ENCODE measurements at places on chromosomes 6 and 20.

DNA sequence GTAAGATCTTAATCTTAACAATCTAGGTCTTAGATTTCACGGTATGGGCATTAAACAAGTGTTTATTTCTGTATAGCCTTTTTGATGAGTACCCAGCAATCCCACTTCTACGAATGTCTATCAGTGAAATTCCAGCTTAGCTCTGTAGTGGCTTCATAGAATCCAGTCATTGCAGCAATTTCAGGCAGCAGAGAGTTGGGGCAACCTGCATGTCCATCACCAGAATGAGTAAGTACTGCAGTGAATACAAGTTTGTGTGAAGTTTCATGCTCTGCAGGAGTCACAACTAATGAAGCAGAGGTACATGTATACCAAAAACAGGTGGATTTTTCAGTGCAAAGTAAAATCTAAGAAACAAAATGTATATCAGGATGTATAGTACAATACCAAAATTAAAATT, 151.7 kb downstream of the OR2B2 start:
- no peak for DNase-seq

DNA sequence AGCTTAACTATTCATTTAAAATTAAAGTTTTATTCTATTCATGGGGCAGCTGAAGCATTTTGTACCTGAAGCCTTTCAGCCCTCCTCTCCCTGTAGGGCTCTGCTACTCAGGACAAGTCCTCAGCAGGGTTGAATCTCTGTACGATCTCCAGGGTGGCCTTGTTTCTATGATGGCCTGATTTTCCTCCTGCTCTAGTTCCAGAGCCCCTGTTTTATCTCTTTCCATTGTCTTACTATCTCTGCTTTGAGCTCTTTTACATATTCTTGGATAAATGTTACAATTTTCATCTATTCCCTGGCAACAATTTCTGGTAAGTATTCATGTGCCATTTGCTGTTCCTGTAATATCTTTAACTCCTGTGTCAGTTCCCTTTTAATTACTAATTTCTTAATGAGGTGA, 19.8 kb upstream of the MYL9 start:
- no peak for DNase-seq

GRCh38 chr20:8616792-8617191, 452.1 kb upstream of the PLCB4 start:
- no peak for DNase-seq

DNA sequence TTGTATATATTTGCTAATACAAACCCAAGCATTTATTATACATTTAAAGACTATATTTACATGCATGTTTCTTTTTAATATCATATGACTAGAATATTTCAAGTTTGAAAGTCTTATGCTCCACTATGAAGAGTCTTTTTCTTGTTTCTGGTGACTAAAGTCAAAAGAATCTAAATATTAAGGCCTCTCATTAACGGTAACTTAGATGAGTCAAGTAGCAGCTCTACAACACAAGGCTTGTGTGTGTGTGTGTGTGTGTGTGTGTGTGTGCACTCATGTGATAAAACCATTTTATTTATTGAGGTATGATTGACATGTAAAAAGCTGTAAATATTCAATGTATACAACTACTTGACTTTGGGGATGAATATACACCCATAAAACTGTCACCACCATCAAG, 275.6 kb downstream of the TFAP2B start:
- no peak for DNase-seq

DNA sequence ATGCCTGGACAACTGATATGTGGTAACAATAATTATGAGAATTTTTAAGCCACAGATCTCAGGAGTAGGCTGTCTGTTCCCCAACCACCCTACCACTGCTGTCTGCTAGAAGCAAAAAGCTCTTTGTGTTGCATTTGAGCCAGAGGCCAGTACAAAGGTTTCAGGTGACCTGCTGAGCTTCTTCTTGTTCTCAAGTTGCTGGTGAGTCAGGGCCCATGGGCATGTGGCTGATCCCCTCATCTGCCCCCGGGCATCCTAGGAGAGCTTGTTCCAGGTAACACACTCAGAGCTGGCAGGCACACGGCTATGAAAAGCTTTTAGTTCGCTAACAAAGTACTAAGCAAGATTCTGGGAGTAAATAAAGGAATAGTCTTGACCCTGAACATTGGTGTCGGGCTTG, 285.3 kb downstream of the CDC5L start:
- DNase-seq: no peak

DNA sequence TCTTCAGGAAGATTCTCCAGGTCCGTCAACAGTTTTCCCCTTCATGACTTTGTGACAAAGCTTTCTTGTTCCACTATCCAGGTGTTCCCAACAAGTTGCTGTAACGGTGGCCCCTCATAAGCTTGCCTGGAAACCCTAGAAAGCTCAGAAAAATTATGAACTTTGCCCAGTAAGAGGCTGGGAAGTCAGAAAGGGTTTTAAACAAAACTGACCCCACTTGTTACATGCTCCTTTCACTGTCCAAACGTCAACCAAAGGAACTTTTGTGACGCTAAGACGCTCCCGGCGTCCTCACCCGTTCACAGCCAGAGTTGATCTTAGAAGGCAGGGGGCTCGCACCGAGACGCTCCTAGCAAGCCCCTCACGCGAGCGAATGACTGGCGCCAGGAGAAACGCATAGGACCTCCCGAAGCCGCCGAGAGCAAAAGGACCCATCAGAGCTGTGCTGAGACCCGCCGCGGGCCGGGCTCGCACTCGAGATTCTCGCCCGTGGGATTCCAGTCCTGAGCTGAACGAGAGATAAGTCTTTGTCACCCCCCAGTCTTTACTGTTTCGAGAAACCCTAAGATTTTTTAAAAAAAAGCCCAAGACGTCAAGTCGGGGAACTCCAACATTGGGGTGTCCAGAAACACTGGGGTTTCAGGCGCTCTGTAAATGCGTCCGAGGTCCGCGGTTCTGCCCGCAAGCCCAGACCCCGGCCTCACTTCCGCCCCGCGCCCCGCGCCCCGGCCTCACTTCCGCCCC, 544 bp upstream of the ACAT2 start:
- DNase-seq: peak; percentile 36

GRCh38 chr6:140360651-140361050, 986.2 kb upstream of the CITED2 start:
- DNase-seq: no peak

DNA sequence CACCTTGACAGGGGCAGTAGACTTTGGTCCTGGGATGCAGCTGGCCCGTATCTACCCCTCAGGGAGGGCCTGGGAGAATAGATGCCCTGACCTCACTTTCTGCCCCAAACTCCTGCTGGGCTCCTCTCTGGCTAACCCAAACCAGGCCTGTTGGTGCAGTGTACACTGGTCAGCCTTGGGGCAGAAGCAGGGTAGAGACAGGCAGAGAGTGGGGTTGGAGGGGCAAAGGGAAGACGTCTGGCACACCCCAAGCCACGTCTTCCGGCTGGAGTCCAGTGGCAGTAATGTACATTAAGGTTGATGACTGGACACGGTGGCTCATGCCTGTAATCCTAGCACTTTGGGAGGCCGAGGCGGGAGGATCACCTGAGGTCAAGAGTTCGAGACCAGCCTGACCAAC, 9.3 kb downstream of the DDR1 start:
- DNase-seq: no peak

DNA sequence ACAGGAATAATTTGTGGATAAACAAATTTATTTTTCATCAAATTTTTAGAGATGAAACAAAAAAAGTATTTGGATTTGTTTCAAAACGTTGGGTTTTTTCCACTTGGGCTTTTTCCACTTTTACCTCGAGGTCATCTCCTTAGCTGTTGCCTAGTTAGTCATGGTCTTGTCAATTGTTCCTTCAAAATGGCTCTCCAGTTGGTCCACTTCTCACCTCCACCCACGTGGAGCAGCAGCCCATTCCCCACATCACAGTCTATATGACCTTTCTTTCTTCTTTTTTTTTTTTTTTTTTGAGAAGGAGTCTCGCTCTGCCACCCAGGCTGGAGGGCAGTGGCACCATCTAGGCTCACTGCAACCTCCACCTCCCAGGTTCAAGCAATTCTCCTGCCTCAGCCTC, 6.7 kb upstream of the SLC4A11 start:
- no peak for DNase-seq

GRCh38 chr6:50843842-50844241, 25.2 kb downstream of the TFAP2B start:
- DNase-seq: no peak

GRCh38 chr20:36482044-36482473, 59.3 kb upstream of the MYL9 start:
- no peak for DNase-seq

DNA sequence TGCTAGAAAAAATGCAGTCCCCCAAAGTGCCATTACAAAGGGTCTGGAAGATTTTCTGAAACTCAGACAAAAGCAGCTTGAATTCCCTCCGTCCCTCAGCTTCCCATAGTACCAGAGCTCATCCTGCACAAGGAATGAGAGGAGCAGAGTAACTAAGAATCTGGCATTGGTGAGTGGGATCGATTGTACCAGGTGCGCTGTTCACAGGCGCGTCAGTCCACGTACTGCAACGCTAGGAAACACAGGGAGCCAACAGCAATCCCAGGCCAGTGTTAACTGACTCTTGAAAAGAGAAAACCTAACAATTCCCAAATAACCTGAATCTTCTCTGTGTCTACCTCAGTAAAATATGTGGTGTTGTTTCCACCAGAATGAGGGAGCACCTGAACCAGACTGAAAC, 77.9 kb downstream of the GCNT2 start:
- DNase-seq: no peak

- no peak for DNase-seq
Measured at GRCh38 chr6:170037541-170038250, 253.2 kb downstream of the DLL1 start.

DNA sequence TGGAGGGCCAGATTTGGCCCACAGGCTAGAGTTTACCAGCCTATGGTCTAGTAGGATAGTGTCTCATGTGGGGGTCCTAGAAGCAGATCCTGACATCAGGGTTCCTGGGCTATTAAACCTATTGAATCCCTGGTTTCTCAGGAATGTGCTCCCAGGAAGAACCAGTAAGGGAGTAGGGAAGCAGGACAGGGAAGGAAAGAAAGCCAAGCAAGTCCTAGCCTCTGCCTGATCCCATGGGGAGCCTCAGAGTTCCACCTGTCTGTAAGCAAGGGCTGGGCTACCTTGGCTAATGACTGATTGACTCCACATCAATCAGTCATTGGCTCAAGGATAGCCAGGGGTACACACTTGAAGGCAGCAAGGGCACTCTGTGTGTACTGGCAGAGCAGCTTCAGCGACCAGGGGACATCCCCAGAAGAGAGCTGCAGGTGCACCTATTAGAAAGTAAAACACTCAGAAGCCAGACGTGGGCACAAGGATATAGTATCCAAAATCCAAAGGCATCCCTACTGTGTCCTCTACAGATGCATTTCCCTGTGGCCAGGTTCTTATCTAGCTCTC, 309.5 kb downstream of the TSHZ2 start:
- DNase-seq: no peak

DNA sequence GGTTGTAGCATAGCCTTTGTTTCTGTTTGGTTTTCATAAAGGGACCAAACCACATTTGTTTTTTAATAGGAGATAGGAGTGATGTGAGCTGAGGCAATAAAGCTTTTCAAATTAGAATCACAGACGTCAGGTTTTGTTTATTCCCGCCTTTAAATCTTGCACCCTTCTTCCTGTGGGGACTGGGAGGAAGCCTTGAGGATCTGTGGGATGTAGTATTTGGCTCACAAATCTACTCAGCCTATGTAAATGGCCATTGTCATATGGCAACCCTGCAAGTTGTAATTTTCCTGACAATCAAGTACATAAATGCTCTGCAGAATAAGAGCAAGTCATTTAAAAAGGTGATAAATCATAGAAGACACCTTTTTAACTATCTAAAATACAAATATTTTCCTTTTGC, 110.4 kb downstream of the ADGRG6 start:
- no peak for DNase-seq

- no peak for DNase-seq
Measured at GRCh38 chr6:75077701-75078100, 128.2 kb downstream of the COL12A1 start.

- DNase-seq: no peak
Measured at GRCh38 chr20:24880356-24880755, 68.7 kb upstream of the CST7 start.

GRCh38 chr6:23754197-23754596, 371.8 kb upstream of the NRSN1 start:
- no peak for DNase-seq

DNA sequence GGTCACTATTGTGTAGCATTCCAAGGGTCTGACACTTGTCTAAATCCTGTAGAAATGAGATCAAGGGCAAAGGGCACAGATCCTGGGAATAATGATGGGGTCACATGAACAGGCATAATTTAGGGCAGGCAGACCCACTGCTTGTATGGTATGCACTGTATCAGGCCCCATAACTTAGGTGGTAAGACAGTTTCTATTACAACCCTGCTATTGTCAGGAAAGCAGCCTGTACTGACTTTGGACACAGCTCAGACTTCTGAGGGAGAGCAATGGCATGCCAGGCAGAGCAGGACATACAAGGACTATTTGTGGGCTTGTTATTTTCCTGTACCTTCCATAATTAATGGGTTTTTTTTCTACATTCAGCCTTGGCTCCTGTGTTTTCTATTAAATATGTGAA, 286.8 kb downstream of the PKHD1 start:
- DNase-seq: no peak

GRCh38 chr6:126848119-126848518, 270.4 kb upstream of the RSPO3 start:
- no peak for DNase-seq

DNA sequence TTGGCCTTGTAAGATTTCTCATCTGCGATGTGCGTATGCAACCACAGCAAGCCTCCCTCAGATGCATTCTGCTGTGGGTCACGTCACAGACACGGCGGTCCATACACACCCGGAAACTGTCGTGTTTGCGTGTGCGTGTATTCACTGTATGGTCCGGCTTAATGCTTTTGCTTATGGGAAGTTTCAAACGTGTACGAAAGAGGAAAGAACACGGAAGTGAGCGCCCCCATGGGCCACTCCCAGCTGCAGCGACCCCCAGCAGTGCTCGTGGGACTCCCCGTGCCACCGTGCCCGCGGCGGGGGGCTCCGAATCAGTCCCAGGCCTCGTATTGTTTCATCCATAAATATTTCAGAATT, 10.2 kb downstream of the DLL1 start:
- no peak for DNase-seq

- DNase-seq: no peak
Measured at GRCh38 chr6:14176429-14176828, 58.9 kb downstream of the CD83 start.

DNA sequence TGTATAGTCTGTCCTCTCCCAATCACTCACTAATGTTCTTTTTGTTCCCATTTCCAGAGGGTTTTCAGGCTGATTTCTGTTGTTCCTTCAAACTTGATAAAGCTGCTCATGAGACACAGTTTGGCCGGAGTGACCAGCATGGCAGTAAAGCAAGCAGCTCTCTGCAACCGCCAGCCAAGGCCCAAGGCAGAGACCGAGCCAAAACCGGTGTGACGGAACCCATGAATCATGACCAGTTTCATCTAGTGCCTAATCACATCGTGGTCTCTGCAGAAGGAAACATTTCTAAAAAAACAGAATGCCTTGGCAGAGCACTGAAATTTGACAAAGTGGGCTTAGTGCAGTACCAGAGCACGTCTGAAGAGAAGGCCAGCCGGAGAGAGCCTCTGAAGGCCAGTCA, 14.8 kb upstream of the RPL7L1 start:
- no peak for DNase-seq

GRCh38 chr20:23445596-23446217, 6.2 kb downstream of the CSTL1 start:
- DNase-seq: no peak

- DNase-seq: no peak
Measured at GRCh38 chr20:54013471-54013870, 56.9 kb downstream of the BCAS1 start.
